ENCODE measurements at places on chromosomes 1 and 21.

- DNase-seq: no peak
Measured at GRCh38 chr1:22810378-22810777, 99.7 kb downstream of the EPHB2 start.

DNA sequence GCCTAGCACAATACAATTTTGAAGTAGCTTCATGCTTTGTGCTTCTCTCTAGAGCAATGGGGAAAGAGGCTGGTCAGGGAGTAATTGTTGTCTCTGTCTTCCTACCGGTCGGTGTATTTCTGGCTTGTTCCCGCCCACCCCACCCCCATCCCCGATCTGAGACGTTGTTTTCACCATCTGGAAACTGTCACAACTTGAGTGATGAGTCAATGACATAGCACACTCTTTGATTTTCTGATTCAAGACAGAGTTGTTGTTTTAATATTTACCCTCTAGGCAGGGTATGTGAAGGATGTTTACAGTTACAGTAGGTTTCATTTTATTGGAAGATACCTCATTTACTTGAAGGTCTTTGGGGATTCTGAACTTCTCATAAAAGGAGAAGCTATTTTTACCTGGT is 7.0 kb downstream of the IL12RB2 start:
- DNase-seq: no peak

GRCh38 chr1:51628715-51629590 is 12.1 kb downstream of the OSBPL9 start:
- no peak for DNase-seq

DNA sequence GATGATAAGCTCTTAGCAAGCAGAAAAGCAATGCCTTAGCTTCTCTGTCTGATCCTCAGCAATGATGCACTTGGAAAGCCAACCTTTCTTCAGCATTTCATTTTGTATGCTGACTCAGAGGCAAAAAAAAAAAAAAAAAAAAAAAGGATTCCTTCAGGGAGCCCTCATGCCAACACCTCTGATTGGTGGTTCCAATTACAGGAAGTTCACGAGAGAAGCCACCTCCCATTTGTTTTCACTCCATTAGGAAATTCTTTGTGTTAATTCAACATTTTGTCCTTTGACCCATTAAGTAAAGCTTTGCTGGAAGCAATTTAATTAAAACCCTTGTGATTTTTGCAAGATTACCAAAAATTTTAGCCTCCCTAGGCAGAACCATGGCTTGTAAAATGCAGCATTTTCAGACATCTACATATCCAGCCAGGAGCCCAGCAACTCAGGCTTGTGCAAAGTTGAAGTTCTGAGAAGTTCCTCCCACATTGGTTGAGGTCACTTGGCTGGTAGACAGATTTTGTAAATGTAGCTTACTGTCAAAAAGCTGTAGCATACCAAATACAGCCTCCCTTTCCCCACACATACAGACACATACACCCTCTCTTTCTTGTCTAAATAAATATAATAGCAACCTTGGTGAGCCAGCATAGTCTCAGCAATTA is 27.1 kb upstream of the VTCN1 start:
- no peak for DNase-seq

DNA sequence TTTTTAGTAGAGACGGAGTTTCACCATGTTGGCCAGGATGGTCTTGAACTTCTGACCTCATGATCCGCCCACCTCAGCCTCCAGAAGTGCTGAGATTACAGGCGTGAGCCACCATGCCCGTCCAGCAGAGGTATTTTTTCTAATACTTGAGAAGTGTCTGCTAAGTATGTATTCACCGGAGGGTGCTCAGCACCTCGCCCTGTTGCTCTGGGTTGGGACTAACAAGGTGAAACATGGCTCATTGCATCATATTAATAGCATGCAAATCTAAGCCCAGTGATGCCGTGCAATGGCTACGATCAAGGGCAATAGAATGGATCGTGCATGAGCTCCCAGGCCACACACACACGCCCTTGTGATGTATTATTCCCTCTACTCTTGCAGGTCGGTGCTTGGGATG is 68.7 kb downstream of the PDE9A start:
- DNase-seq: no peak

DNA sequence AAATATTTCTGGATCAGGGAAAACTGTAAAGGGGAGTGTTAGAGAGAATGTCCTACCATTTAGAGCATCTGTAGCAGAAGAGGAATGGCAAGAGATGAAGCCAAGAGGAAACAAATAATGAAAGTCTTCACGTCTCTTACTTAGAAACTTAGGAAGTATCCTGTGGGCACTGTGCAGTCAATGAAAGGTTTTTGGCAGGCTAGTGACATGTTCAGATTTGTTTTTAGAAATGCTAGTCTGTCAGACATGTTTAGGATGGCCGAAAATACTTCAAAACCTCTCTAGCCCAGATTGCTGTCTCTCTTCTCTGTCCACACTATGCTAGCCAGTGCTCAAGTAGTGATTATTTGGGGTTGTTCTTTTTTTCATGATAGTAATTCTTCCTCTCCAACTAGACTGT is 48.6 kb upstream of the RGL1 start:
- DNase-seq: no peak

DNA sequence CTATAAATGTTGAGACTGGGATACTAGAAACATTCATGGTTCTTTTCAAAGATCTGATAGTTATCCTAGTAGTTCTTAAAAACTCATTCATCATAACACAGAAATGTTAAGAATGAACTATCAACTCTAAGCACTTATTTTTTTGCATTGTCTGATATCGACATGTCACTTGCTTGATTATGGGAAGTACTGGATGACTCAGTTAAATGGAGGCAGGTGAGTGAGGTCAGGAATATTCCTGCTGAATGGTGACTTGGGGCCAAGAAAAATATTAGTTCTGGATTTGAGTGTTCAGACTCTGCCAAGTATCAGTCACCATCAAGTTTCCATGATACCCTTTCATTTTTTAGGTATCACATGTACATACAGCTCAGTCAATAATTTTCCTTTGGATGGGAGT is 63.6 kb downstream of the NEK7 start:
- DNase-seq: no peak

DNA sequence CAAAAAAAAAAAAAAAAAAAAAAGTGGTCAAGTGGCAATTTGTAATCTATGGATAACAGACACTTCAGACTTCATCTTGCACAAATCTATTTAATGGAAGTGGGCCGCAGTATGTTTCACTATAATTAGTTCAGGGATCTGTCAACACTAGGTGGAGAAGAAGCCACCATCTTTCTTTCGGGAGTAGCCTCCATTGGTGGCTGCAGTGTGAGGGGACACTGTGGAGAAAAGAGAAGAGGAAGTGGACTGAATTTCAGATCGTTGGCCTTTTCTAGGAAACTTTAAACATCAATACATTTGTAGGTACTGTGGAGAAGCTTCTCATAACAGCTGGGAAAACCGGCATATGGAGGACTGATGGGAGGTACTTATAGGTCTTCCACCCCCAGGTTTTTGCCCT is 8.0 kb upstream of the ELAPOR1 start:
- DNase-seq: no peak

DNA sequence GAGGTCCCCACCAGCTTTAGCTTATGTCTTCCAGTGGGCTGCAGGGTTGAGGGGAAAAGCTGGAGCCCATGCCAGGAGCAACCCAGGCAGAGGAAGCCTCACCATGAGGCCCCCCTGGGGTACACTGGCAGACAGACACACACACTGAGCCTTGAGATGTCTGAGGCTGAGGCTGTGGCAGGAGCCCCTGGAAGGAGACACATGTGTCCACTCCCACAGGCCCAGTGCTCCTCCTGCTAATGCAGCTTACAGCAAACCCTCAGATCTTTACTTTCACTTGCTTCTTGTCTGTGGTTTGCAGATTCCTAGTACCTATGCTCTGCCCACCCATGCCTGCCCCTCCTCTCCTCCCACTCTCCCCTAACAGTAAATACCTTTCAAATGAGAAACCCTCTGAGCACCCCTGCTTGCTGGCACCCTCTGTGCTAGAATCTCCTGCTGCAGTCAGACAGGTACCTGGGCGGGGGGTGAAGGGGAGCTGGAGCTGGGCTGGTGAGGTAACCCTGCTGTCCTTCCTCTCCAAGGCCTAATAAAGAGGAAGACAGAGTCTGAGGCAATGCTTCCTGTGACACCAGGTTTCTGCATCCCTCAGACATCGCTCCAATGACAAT is 63.4 kb upstream of the NEK2 start:
- peak; percentile 17 for DNase-seq

DNA sequence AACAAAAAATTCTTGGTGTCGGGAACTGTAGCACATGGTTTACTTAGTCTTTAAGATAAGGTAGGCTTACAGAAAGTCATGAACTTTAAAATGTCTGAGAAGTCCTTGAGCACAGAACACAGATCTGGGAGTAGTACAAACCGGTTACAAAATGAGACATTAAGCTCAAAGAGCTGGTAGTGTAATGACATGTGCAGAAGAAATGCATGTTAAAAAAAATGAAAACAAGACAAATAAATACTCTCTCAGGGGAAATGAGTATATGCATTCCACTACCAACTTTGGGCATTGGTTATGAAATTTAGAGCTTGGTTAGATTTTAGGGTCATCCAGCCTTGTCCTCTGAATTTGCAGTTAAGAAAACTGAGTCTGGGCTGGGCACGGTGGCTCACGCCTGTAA is 91.5 kb upstream of the F3 start:
- DNase-seq: no peak

- no peak for DNase-seq
Measured at GRCh38 chr1:27099135-27099586, 55.8 kb downstream of the SLC9A1 start.

- DNase-seq: no peak
Measured at GRCh38 chr1:69328186-69328585, 239.5 kb upstream of the LRRC7 start.

GRCh38 chr1:200934676-200935245 is 40.1 kb downstream of the INAVA start:
- DNase-seq: no peak

DNA sequence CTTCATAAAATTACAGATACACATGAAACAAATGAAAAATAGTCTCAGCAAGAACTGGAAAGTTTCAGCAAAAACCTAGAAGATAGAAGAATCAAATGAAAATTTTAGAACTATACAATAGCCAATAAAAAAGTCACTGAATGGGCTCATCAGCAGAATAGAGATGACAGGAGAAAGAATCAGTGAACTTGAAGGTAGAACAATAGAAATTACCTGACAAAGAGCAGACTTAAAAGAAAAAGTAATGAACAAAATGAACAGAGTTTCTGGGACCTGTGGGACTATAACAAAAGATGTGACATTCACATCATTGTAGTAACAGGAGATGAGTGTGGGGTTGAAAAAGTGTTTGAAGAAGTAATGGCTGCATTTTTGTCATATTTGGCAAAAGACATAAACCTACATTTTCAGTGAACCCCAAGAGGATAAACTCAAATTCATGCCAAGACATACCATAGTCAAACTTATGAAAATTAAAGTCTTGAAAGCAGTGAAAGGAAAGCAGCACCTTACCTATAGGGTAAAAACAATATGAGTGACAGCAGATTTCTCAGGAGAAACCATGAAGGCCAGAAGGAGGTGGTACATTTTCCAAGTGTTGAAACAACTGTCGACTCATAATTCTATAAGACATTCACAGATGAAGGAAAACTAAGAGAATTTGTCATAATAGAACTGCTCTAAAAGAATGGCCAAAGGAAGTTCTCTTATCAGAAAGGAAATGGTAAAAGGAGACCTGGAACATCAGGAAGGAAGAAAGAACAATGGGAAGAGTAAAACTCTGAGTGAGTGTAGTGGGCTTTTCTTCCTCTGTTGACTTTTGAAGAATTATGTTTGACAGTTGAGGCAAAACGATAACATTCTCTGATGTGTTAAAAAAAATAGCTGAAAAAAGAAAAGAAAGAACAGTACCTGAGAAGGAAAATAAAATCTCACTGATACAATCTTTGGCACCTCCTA is 23.5 kb downstream of the NTPCR start:
- DNase-seq: no peak

GRCh38 chr1:9835758-9836631 is 12.2 kb upstream of the CLSTN1 start:
- no peak for DNase-seq

GRCh38 chr1:167447521-167448136 is 70.7 kb downstream of the CD247 start:
- DNase-seq: peak; percentile 63

- no peak for DNase-seq
Measured at GRCh38 chr1:235069577-235070563, 58.8 kb downstream of the TOMM20 start.

- no peak for DNase-seq
Measured at GRCh38 chr21:42191696-42192595, 27.0 kb upstream of the ABCG1 start.

GRCh38 chr1:198273748-198274295 is 117.0 kb downstream of the NEK7 start:
- DNase-seq: no peak

GRCh38 chr1:217522277-217522676 is 108.6 kb downstream of the GPATCH2 start:
- no peak for DNase-seq

Measured in stimulated activated CD4-positive, alpha-beta T cell treated with anti-CD3 and anti-CD28 coated beads, Interleukin-4, amount 100 ng/mL, for 1 hour (primary cell).